Effector CD4-positive, alpha-beta T cell (primary cell): ENCODE measurements at places on chromosomes 7 and 10.

GRCh38 chr10:96482815-96483588, 30.7 kb downstream of the TLL2 start:
- DNase-seq: no peak

DNA sequence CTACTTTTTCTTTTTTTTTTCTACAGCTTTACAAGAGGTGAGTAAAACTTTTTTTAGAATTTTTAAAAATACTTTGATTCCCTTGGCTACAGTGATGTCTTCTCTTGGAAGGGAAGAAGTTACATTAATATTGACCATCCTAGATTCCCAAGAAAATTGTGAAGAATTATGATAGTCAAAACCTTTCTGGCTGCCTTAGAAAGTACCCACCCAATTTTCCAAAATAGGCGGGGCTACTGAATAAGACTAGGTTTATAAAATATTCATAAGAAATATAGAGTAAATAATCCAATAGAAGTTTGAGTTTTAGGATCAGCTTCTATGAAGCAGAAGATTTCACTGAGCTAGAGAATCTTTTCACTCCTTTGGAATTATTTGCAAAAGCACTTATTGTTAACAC, 3.0 kb downstream of the COL1A2 start:
- no peak for DNase-seq

DNA sequence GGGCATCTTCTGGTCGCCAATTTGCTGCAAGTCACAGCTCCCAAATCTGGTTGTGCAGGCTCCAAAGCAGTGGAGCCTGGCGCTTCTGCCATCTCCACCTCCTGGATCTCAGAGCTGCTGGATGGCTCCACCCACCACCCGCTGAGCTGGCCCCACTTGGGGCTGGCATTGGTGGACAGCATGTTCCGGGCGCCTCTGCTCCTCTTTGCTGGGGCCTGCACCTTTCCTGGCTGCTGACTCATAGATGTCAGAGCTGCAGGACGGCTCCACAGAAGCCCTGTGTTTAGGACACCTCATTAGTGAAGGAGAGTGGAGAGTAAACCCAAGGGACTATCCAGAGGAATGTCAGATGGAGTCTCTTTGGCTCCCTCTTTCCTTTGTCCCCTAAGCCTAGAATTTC, 27.4 kb downstream of the MAPK8 start:
- no peak for DNase-seq

- DNase-seq: no peak
Observed at GRCh38 chr10:99360934-99361333, 31.8 kb downstream of the CNNM1 start.

DNA sequence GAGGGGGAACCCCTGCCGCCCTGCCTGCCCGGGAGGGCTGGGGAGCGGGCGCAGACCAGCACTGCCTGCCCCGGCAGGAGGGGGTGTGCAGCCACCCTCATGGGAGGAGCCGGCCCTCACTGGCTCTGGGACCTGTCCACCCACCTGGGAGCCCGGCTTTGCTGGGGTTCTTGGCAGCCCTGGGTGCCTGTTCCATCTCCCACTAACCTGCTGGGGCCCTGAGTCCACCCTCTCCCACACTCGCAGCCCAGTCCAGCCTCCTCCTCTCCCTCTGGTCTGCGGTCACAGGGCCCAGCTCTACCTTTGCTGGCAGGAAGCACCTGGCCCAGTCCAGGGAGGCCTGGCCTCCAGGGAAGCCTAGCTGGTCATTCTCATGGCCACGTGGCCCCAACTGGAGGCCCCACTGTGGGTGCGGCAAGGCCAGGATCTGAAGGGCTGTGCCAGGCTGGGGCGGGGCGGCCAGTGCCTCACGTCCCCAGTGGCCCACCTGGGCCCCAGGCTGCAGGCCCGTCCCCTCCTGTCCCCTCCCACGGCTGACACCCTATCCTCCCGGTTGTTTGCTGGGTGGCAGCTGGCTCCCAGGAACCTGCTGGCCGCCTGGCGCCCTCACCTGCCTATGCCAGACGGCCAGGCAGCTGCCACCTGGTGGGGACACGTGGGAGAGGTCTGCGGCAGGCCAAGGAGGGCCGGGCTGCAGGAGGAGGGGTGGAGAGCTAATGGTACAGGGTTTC, at the start of gene TMEM184A:
TMEM184A (minus strand) TSS at position 393 of the 731 bp plus-strand sequence. CDS start 721 bp downstream, outside the sequence.
- no peak for DNase-seq
